ENCODE measurements at places on chromosomes 3 and 15. TPM values are rescaled to one million over a fixed set of nuclear protein-coding genes. Genes with fewer than 3 reads are reported as not detected.
A peak's percentile ranks its signal among the peaks of the same experiment; 100 is the strongest.

The RASGRP1 gene
- 3.1 TPM for total RNA-seq

DNA sequence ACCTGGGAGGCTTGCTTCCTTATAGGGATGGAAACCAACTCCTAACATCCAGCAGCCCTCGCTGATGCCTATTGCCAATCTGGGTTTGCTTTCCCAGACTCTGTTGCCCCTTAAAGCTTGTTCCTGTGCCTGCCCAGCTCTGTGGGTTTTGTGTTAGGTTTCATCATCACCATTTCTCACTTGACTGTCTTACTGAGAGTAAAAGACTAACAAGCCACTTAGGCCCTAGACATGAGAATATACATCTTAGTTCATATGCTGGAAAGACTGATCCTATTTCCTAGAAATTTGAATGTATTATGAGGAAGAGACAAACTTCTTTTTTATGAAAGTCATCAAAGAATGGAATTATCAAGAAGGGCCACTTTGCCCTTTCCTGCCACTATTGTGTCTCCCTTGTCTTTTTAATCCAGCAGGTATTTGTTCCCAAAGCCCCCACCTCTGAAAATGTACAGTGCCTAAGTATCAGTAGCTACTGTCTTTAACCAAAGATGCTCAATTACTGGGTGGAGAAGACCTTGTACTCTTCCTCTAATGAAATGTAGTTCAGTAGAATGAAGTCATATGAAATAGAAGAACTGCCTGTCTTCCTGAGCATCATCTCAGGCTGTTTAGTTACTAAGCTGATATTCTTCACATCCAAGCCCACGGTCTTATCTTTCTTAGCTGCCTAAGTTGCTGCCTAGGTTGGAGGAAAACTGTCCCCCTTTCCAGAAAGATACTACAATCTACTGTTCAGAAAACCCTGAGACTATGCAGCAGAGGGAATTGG, 59.8 kb upstream of the ZPLD1 start:
- no peaks in the 10 kb centered on the region for H3K36me3 ChIP-seq
- no peak overlapping the region for H3K27ac ChIP-seq
- DNase-seq: no peak
- H3K4me3 ChIP-seq: no peak overlapping the region
- no peaks in the 10 kb centered on the region for H3K4me1 ChIP-seq

GRCh38 chr15:89364341-89364740, 29.7 kb upstream of the POLG start:
- peak; percentile 69 for DNase-seq
- H3K36me3 ChIP-seq: no peaks in the 10 kb centered on the region
- no peaks in the 10 kb centered on the region for H3K4me1 ChIP-seq
- no peaks in the 10 kb centered on the region for H3K27me3 ChIP-seq

GRCh38 chr15:78050441-78050809, 27.1 kb downstream of the TBC1D2B start:
- no peak for DNase-seq
- H3K36me3 ChIP-seq: peaks cover 5% of the 10 kb centered on the region
- no peak overlapping the region for H3K27ac ChIP-seq
- no peaks in the 10 kb centered on the region for H3K27me3 ChIP-seq
- no peak overlapping the region for H3K4me3 ChIP-seq

DNA sequence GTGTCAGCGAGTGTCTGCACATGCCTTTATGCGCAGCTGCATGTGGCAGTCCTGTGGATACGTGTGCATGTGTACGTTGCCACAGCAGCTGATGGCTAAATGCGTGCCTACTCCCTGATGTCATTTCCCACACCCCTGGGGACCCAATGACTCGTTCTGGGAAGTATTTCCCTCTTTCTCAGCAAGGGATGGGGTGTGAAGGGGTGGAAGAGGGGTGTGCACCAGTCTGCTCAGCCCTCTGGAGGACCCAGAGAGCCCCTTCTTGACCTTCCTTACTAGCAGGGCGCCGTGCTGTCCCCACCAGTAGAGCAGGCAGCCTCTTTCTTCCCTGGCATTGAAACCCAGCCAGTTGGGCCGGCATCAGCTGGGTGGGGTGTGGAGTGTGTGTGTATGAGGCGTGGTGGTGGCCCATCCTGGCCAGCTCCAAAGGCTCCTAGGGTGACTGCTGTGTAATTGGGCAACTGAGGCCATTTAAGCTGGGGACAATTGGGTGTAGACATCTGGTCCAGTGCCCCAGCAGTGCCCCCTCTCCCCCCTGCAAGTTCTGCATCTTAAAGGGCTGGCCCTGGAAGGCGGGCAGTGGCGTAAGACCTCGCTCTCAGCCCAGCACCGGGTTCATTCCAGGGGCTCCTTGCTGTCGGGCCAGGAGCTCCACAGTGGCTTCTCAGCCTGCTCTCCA, 19.2 kb downstream of the SNX33 start:
- peak; percentile 93 for DNase-seq
- peak overlapping the region; percentile 84 for H3K27ac ChIP-seq
- no peaks in the 10 kb centered on the region for H3K4me1 ChIP-seq
- H3K4me3 ChIP-seq: no peak overlapping the region
- H3K27me3 ChIP-seq: no peaks in the 10 kb centered on the region

- H3K4me1 ChIP-seq: no peaks in the 10 kb centered on the region
- no peak for DNase-seq
- no peak overlapping the region for H3K27ac ChIP-seq
These were observed 19.8 kb downstream of the WDR72 start for GRCh38 chr15:53739651-53740050.

- H3K36me3 ChIP-seq: no peaks in the 10 kb centered on the region
- H3K27me3 ChIP-seq: no peaks in the 10 kb centered on the region
- DNase-seq: no peak
- no peaks in the 10 kb centered on the region for H3K4me1 ChIP-seq
These were observed 17.7 kb upstream of the OCA2 start for GRCh38 chr15:28116521-28117431.

DNA sequence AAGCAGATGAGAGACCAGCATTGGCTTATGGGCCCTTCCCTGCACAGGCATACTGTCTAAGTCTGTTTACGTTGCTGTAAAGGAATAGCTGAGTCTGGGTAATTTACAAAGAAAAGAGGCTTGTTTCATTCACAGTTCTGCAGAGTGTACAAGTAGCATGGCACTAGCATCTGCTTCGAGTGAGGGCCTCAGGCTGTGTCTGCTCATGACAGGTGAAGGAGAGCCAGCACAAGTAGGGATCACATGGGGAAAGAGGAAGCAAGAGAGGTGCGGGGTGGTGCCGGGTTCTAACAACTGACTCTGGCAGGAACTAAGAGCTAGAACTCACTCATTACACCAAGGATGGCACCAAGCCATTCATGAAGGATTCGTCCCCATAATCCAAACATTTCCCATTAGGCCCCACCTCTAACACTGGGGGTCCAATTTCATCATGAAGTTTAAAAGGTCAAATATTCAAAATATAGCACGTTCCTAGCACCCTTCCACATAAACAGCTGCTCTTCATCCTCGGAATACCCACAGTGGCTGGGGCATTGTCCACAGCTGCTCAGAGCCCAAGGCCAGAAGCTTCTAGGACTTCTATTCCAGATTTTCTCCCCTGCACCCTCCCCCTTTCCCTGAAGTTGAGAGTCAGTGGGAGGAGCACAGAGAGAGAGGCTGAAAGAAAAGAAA, 5.6 kb downstream of the RTP3 start:
- no peak for DNase-seq
- no peaks in the 10 kb centered on the region for H3K27me3 ChIP-seq
- H3K4me3 ChIP-seq: no peak overlapping the region
- H3K27ac ChIP-seq: no peak overlapping the region

The ARGFX gene
- not detected for total RNA-seq

- no peaks in the 10 kb centered on the region for H3K27me3 ChIP-seq
- no peak overlapping the region for H3K27ac ChIP-seq
- H3K36me3 ChIP-seq: no peaks in the 10 kb centered on the region
- H3K4me3 ChIP-seq: no peak overlapping the region
- DNase-seq: no peak
These were observed 237.9 kb downstream of the ADAMTS17 start for GRCh38 chr15:100103828-100104227.

The IQCF5 gene
- total RNA-seq: not detected

- no peaks in the 10 kb centered on the region for H3K36me3 ChIP-seq
- H3K27ac ChIP-seq: no peak overlapping the region
- no peaks in the 10 kb centered on the region for H3K27me3 ChIP-seq
- no peak for DNase-seq
- H3K4me1 ChIP-seq: no peaks in the 10 kb centered on the region
These were observed 87.0 kb downstream of the EEFSEC start for GRCh38 chr3:128240232-128240631.

The SCN11A gene
- total RNA-seq: 0.93 TPM

GRCh38 chr3:106452096-106452495, 583.3 kb upstream of the CBLB start:
- H3K36me3 ChIP-seq: no peaks in the 10 kb centered on the region
- H3K27ac ChIP-seq: no peak overlapping the region
- no peaks in the 10 kb centered on the region for H3K27me3 ChIP-seq
- H3K4me1 ChIP-seq: no peaks in the 10 kb centered on the region
- DNase-seq: no peak
- no peak overlapping the region for H3K4me3 ChIP-seq

- no peak overlapping the region for H3K4me3 ChIP-seq
- peaks cover 3% of the 10 kb centered on the region for H3K4me1 ChIP-seq
- H3K36me3 ChIP-seq: no peaks in the 10 kb centered on the region
- no peak for DNase-seq
These were observed 26.3 kb downstream of the CDIN1 start for GRCh38 chr15:36605604-36606263.

The CNTN6 gene
- 0.48 TPM for total RNA-seq

GRCh38 chr15:99435113-99435695, 130.6 kb upstream of the MEF2A start:
- peak; percentile 70 for DNase-seq
- H3K36me3 ChIP-seq: no peaks in the 10 kb centered on the region
- H3K4me1 ChIP-seq: peaks cover 1% of the 10 kb centered on the region
- H3K27me3 ChIP-seq: no peaks in the 10 kb centered on the region
- no peak overlapping the region for H3K27ac ChIP-seq

GRCh38 chr3:126555795-126556636, 2.7 kb downstream of the C3orf22 start:
- no peaks in the 10 kb centered on the region for H3K27me3 ChIP-seq
- H3K4me1 ChIP-seq: no peaks in the 10 kb centered on the region
- H3K36me3 ChIP-seq: no peaks in the 10 kb centered on the region
- DNase-seq: peak; percentile 56
- H3K4me3 ChIP-seq: no peak overlapping the region

The GREM1 gene
- total RNA-seq: 35.5 TPM

GRCh38 chr3:123258811-123259420, 57.2 kb downstream of the SEC22A start:
- no peaks in the 10 kb centered on the region for H3K4me1 ChIP-seq
- no peak for DNase-seq
- H3K27ac ChIP-seq: no peak overlapping the region
- H3K36me3 ChIP-seq: no peaks in the 10 kb centered on the region
- no peaks in the 10 kb centered on the region for H3K27me3 ChIP-seq

- H3K4me3 ChIP-seq: no peak overlapping the region
- no peaks in the 10 kb centered on the region for H3K36me3 ChIP-seq
- no peaks in the 10 kb centered on the region for H3K27me3 ChIP-seq
- no peak overlapping the region for H3K27ac ChIP-seq
These were observed 16.3 kb upstream of the ATP10A start for GRCh38 chr15:25879438-25879837.

DNA sequence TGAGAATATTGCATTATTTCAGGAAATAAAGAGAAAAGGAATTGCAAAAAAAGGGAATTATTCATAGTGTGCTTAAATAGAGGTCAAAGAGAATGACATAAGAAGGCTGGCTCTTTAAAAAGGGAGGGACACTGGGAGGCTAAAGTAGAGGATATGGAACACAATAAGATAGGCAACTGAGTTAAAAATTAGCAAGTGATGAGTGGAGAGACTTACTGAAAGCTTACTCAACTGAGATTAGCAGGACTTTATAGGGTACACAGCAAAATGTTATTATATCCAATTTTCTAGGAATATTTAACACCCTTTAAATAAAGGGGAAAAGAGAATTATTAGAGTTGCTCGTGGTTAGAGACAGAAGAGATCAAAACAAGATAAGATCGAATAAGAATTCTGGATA, 375.2 kb downstream of the LSAMP start:
- no peak overlapping the region for H3K27ac ChIP-seq
- no peaks in the 10 kb centered on the region for H3K36me3 ChIP-seq
- no peak for DNase-seq

The ELL3 gene
- total RNA-seq: 2.5 TPM

The ATP13A5 gene
- not detected for total RNA-seq

GRCh38 chr15:73959801-73960200, 32.3 kb downstream of the STOML1 start:
- no peak for DNase-seq
- H3K36me3 ChIP-seq: no peaks in the 10 kb centered on the region
- no peak overlapping the region for H3K27ac ChIP-seq
- no peak overlapping the region for H3K4me3 ChIP-seq
- H3K27me3 ChIP-seq: no peaks in the 10 kb centered on the region

DNA sequence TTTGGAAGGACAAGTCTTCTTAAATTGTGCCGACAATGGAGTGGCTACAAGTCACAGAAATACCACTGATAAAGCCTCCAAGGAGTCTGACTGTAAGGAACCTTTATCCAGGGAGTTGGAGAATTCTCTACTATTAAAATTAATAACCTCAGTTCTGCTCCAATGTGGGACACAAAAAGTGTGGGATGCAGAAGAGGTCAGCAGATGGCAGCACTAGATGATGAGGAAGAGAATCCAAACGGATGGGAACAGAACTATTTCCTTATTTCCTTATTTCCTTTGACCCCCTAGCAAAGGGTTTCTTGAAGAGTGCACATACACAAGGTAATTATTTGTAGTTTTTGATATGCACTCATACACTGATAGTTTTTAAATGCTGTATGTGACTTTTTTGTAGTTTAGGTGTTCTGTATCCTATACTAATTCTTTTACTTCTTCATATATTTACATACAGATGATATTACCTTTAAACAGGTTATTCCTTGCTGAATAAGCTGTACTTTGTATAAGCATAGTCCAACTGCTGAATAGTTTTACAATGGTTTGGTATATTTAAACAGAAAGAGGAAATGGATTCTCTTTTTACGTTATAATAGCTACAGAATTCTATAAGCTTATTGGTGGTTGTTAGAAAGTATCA, 25.6 kb upstream of the NLGN1 start:
- no peaks in the 10 kb centered on the region for H3K27me3 ChIP-seq
- no peaks in the 10 kb centered on the region for H3K36me3 ChIP-seq
- H3K4me1 ChIP-seq: no peaks in the 10 kb centered on the region
- peak; percentile 37 for DNase-seq

Measured in aorta (tissue), 5 donors.